ENCODE measurements at places on chromosomes 1 and 21. TPM values are rescaled to one million over a fixed set of nuclear protein-coding genes. Genes with fewer than 3 reads are reported as not detected.

The ZNF691 gene
- 7.8 TPM for total RNA-seq

The PTPN14 gene
- 2.7 TPM for total RNA-seq

The CD1D gene
- total RNA-seq = 1.6 TPM

The CTXND2 gene
- not detected for total RNA-seq

The CHI3L1 gene
- 1.6 TPM for total RNA-seq

The C1orf185 gene
- not detected for total RNA-seq

The LYPLA2 gene
- 20.7 TPM for total RNA-seq

The L1TD1 gene
- not detected for total RNA-seq

The SLAMF8 gene
- total RNA-seq = not detected

The CACNA1S gene
- total RNA-seq = under 0.01 TPM

The CD5L gene
- 1.2 TPM for total RNA-seq

The LRRC71 gene
- 0.16 TPM for total RNA-seq

The SHISAL2A gene
- total RNA-seq = not detected

The DCDC2B gene
- not detected for total RNA-seq

DNA sequence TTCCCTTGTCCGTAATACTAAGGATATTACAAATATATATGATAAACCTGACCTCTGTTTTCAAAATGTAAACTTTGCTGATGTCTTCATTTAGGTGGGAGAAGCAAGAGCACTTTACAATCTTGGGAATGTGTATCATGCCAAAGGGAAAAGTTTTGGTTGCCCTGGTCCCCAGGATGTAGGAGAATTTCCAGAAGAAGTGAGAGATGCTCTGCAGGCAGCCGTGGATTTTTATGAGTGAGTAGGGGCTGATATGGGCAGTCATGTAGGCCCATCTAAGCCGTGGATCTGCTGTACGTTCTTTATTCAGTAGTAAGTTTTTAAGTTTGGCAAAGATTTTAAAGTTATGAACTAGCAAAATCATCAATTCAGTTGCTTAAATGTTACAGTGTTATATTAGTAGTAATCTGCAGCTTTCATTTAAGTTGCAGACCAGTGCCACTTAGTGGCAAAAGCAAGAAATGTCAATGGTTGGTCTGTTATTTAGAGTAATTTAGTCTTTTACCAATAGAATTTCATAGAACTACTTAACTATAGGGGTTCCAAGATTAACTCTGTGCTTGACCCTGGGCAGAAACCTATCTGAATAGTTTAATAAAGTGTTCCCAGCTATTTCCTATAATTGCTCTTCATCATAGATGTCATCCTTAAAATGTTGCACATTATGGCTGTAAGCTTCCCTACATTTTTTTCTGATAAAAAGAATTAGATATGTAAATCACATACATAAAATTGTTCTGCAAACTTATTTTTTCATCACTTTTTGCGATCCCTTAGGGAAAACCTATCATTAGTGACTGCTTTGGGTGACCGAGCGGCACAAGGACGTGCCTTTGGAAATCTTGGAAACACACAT is 21.3 kb downstream of the GPSM2 start:
- DNase-seq = no peak

GRCh38 chr1:236685917-236686814 is at the start of gene ACTN2:
Gene ACTN2, plus strand, starts transcription at chr1:236686499. Its CDS starts 175 bp downstream, at chr1:236686674.
- peak; percentile 25 for DNase-seq

- no peak for DNase-seq
Observed at GRCh38 chr1:215141460-215141859, 58.9 kb downstream of the KCNK2 start.

DNA sequence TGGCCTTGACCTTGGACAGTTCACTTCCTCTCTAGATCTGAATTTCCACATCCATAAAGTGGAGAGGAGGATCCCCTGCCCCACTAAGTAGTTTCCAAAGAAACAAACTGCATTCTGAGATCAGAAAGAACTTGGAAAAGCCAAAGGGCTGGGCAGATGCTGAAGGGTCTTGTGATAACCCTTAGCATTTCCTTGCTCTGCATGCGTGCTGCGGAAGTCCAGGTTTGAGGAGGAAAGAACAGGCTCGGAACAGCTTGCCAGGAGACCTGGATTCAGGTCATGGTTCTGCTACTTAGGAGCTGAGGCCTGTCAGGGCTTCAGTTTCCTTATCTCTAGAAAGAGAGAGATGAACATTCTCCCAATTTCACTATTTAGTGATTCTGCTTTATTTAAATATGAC is 27.2 kb downstream of the IGFN1 start:
- no peak for DNase-seq

GRCh38 chr1:89690595-89690994 is 57.7 kb downstream of the LRRC8C start:
- no peak for DNase-seq

DNA sequence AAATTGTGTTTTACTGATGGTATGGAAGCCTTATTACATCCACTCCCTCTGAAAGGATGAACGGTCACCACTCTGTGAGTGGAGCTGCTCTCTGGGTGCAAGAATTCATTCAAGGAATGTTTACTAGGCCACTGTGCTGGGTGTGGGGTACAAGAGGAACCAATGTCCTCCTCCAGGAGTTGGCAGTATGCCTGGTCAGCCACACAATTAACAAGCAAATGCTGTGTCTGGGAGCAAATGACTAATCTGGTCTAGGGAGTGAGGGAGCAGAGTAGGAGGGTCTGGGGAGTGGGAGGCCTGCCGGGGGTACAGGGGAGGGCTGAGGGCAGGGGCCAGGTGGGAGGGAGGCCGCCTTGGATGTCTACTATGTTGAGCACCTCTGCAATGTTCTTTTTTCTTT is 27.2 kb upstream of the TDRD10 start:
- peak; percentile 48 for DNase-seq

DNA sequence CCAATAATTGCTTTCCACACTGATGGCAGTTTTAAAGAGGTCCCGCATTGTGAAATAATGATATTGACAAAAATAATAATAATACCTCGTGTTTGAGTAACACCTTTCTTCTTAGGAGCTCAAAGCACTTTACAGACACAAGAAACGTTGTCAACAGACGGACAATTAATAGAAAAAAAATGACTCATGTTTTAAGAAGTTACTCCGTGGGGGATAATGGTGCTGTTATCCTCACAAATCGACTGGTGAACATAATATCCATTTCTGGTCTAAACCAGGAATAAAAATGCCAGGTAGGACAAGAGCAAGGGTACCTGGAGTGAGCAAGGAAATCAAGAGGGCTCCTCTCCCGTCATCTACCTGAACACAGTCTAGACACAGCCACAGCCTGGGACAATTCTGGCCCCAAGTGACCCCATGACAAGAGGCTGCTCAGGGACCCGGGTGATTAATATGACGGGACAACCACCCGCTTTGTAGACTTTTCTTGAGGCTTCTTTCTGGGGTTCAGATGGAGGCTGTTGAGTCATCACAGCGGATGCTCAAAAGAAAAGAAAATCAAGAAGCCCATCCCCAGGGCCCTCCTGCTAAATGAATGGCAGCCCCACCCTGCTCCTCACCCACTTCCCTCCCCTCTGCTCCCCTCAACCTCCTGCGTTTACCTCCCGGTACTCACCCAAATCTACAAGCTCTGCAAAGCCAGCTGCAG is 146.2 kb upstream of the IRF2BP2 start:
- no peak for DNase-seq

- DNase-seq = no peak
Observed at GRCh38 chr1:212228591-212229119, 56.6 kb upstream of the PPP2R5A start.

DNA sequence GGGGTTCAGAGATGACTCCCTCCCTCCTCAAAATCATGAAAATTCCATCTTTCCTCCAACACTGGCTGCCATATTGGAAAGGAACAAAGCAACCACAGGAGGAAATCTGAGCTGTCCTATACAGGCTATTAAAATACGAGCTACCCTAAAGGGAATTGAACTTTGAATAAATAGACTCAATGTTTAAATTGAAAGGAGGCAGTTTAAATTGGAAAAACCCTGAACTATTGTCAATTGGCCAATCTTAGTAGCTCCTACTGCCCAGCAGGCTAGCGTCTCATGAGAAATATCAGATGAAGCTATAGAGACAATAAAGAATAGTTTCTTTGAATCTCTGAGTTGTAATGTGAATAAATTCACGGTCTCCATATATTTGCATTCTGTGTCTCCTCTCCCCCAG is 85.4 kb upstream of the KCNE2 start:
- DNase-seq = no peak

DNA sequence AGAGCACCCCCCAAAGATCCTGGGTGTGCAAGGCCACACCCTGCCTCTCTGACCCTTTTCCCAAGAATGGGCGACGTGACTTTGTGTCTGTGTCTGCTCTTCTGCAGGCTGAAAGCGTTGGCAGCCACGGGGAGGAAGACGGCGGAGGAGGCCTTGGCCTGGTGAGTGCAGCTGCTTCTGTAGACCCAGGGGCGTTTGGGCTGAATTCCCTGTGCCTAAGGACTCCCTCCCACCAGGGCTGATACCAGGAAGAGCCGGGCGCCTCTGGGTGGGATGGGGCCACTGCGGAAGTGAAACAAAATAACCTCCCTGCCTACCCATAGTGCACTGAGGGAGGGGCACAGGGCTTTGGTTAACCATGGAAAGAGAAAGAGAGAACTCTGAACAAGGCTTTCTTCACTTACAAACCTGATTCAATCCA is 2.5 kb downstream of the UBASH3A start:
- no peak for DNase-seq

GRCh38 chr1:54241364-54241763 is 41.4 kb downstream of the MRPL37 start:
- DNase-seq = no peak

- no peak for DNase-seq
Observed at GRCh38 chr1:187045371-187045770, 216.6 kb downstream of the PLA2G4A start.

- DNase-seq = no peak
Observed at GRCh38 chr1:69312055-69312732, 255.5 kb upstream of the LRRC7 start.

GRCh38 chr1:36154765-36155407 is 1.1 kb upstream of the MAP7D1 start:
- no peak for DNase-seq

GRCh38 chr1:185483664-185484450 is 166.8 kb upstream of the IVNS1ABP start:
- DNase-seq = no peak

DNA sequence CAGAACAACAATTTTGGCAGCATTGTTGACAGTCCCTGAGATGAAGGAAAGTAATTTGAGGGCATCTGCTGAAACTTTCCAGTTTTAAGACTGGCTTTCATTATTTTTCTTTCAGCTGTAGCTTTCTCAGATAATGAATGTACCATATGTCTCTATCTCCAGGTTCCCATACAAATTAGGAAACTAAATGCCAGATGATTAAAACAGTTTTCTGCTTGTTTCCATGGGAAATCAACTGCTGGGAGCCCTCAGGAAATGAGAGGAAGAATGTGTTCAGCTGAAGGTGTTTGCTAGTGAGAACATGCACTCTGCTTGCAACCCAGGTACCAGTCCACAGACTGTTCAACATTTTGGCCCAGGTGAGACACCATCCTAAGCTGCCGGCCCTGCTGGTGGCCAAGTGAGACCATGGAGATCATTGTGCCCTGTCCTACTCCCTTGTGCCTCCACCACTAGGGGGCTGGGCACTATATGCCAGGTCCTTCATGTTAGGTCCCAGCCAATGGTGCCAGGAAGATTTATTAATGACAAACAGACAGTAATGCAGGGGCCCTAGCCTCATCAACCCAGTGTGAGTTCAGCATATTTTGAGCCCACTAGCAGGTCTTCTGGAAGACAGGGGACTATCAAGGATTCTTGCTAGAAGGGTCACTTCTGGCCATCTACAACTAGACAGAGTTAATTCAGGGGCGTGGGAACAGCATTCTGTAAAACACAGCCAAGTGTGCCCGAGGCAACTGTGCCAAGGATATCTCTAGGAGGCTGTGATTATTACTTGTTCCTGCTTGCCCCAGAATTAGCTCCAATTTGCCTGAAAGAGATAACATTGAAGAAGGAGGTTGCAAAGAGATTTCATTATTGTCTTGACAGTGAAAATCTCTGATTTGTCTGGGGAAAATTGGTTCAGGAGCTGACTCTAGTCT is 17.0 kb upstream of the LRRC8C start:
- DNase-seq = no peak

GRCh38 chr1:25520446-25521061 is 22.9 kb upstream of the LDLRAP1 start:
- DNase-seq = no peak

- no peak for DNase-seq
Observed at GRCh38 chr21:38599381-38599975, 101.2 kb upstream of the ERG start.

- no peak for DNase-seq
Observed at GRCh38 chr1:52978045-52978444, 51.0 kb downstream of the SCP2 start.

- no peak for DNase-seq
Observed at GRCh38 chr1:2212274-2212531, 15.9 kb upstream of the SKI start.

- no peak for DNase-seq
Observed at GRCh38 chr1:56295949-56296929, 283.1 kb downstream of the PLPP3 start.

GRCh38 chr21:24561291-24561690 is 1046.0 kb downstream of the MRPL39 start:
- no peak for DNase-seq

GRCh38 chr1:44035726-44036408 is 4.6 kb upstream of the SLC6A9 start:
- no peak for DNase-seq

DNA sequence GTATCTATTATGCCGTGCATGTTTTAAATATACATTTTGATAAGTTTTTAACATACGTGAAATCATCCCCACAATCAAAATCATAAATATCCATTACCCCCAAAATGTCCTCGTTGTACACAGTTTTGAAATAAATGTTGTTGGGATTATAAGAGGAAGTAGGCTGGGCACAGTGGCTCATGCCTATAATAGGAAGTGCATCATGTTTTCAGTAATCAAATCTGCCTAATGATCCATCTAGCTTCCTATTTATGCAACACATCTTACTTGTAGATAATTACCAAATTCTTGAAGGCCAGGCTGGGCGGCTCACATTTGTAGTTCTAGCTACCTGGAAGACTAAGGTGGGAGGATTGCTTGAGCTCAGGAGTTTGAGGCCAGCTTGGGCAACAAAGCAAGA is 15.0 kb upstream of the IFNGR2 start:
- DNase-seq = no peak

DNA sequence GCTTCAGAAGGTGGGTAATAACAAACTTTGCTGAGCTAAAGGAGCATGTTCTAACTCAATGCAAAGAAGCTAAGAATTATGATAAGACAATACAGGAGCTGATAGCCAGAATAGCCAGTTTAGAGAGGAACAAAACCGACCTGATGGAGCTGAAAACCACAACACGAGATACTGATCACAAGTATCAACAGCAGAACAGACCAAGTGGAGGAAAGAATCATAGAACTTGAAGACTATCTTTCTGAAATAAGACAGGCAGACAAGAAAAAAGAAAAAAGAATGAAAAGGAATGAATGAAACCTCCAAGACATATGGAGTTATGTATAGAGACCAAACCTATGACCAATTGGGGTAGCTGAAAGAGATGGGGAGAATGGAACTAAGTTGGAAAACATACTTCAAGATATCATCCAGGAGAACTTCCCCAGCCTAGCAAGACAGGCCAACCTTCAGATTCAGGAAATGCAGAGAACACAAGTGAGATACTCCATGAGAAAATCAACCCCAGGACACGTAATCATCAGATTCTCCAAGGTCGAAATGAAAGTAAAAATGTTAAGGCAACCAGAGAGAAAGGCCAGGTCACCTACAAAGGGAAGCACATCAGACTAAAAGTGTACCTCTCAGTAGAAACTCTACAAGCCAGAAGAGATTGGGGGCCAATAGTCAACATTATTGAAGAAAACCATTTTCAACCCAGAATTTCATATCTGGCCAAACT is 20.5 kb downstream of the CD84 start:
- no peak for DNase-seq

Data from occipital lobe (tissue), 3 donors.